Activated T-helper 1 cell treated with anti-CD3 and anti-CD28 coated beads, Interleukin-12 subunit alpha, Interleukin-12 subunit beta, Interleukin-2, Interleukin-4 antibody, amounts not matched to agents 30 ng/mL and 10 ng/mL and 1 ng/mL, durations not matched to agents 14 hours and 24 hours and 36 hours (primary cell): ENCODE measurements at places on chromosomes 4 and X. TPM values are rescaled to one million over a fixed set of nuclear protein-coding genes. Genes with fewer than 3 reads are reported as not detected.

DNA sequence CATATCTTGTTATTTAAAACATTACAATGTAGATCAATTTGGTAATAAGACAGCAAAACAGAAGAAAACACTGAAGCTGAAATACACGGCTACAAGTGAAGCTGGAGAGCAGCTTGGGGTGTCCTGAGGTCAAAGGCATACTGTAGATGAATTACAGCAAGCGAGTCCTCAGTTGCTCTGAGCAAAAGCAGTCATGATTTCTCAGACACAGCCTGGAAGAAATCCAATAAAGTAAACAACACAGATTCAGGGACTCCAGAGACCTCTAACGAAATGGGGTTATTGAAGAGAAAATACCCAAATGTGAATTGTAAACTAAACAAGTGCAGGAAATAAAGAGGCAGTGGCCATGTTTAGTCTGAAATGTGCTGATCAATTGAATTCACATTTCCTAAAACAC lies 324.4 kb downstream of the CAMK2D start:
- no peak overlapping the region for H3K27ac ChIP-seq
- H3K36me3 ChIP-seq = no peaks in the 10 kb centered on the region
- H3K27me3 ChIP-seq = peaks cover 6% of the 10 kb centered on the region
- DNase-seq = no peak

Gene IL21
- total RNA-seq = 136 and 138 TPM in 2 replicates

Gene NHSL2
- 0.10 and 0.36 TPM in 2 replicates for total RNA-seq

Gene FAM9B
- not detected in 2 replicates for total RNA-seq

- H3K4me3 ChIP-seq = no peak overlapping the region
- H3K4me1 ChIP-seq = no peaks in the 10 kb centered on the region
Observed at GRCh38 chr4:181760560-181760959, 482.6 kb upstream of the TENM3 start.

DNA sequence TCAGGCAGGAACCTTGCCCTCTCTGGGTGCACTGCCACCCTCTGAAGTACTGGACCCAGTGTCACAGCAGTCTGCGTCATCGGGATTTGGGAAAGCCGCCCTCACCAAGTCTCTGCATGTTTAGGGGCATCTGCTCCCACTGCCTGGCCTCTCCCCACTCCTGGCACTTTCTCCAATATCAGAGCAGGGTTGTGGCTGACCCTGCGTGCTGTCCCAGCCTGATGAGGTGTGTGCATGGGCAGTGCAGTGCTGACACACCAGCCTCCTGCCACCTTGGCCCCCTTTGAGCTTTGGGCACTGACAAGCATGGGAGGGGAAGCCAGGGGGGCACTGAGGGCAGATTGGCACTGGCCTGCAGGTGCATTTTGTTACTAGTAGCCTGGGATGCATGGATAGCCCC lies 652.5 kb downstream of the GABRG1 start:
- no peaks in the 10 kb centered on the region for H3K27me3 ChIP-seq
- no peak overlapping the region for H3K27ac ChIP-seq
- H3K36me3 ChIP-seq = no peaks in the 10 kb centered on the region
- DNase-seq = no peak

Gene CACNA1F
- 0.05 and 0.13 TPM in 2 replicates for total RNA-seq

DNA sequence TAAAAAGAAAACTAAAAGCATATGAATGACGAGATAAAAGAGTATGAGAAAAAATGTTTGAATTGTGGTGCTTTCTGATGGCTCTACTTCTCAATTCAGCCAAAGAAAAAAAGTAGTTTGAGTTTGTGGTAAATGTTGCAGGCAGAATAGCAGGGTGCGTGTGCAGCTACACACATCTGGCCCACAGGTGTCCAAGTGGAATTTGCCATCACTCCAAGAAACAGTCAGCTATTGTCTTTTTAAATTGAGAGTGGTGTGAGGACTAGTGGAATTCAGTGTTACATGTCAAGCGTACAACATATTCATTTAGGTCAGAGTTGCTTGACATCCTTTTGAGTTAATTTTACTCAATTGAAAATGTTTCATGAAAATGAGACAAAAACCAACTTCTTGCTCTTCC lies 424.8 kb upstream of the MAD2L1 start:
- H3K27ac ChIP-seq = no peak overlapping the region
- no peaks in the 10 kb centered on the region for H3K36me3 ChIP-seq
- DNase-seq = no peak
- H3K4me1 ChIP-seq = no peaks in the 10 kb centered on the region
- no peak overlapping the region for H3K4me3 ChIP-seq

DNA sequence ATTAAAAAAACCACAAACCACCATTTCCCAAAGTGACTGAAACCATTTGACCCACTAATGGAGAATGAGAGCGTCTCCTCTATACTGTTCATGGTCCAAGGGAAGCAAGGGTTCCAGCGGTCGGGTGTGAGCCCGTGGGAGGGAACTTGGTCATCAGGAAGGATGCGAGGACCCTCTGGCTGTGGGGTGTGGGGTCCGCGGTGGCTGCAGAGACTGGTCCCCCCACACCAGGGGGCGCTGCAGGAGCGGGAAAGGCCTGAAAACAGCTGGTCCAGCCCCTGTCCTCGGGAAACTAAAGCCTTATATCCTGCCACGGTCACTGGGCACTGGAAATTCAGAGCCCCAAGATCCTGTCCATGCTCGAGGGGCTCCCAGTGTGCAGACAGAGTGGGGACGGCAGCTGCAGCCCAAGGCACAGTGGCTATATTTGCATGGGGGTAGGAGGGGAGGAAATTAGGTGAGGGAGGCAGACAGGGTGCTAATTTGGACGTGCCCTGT lies 4.3 kb downstream of the BLOC1S4 start:
- H3K4me1 ChIP-seq = peaks cover 22% of the 10 kb centered on the region
- peaks cover 11% of the 10 kb centered on the region for H3K36me3 ChIP-seq
- no peak overlapping the region for H3K4me3 ChIP-seq

GRCh38 chr4:6206771-6207290 lies 6.5 kb upstream of the JAKMIP1 start:
- H3K27me3 ChIP-seq = peaks cover 22% of the 10 kb centered on the region
- H3K4me3 ChIP-seq = no peak overlapping the region
- no peak for DNase-seq
- H3K4me1 ChIP-seq = no peaks in the 10 kb centered on the region
- no peaks in the 10 kb centered on the region for H3K36me3 ChIP-seq

- no peaks in the 10 kb centered on the region for H3K36me3 ChIP-seq
- no peaks in the 10 kb centered on the region for H3K4me1 ChIP-seq
- peaks cover 2% of the 10 kb centered on the region for H3K27me3 ChIP-seq
- no peak overlapping the region for H3K27ac ChIP-seq
- no peak for DNase-seq
- H3K4me3 ChIP-seq = no peak overlapping the region
Observed at GRCh38 chr4:56733352-56733751, 52.3 kb upstream of the HOPX start.

Gene UGT2B10
- not detected in 2 replicates for total RNA-seq

Gene RRH
- total RNA-seq = 0.13 TPM in 1 of 2 replicates, not detected in the other

Gene SLC4A4
- 0.08 and 0.15 TPM in 2 replicates for total RNA-seq

Gene LDB2
- total RNA-seq = not detected in 2 replicates

- no peak overlapping the region for H3K4me3 ChIP-seq
- DNase-seq = no peak
- no peaks in the 10 kb centered on the region for H3K27me3 ChIP-seq
- peaks cover 8% of the 10 kb centered on the region for H3K4me1 ChIP-seq
- H3K36me3 ChIP-seq = peaks cover 23% of the 10 kb centered on the region
Observed at GRCh38 chr4:40099010-40099409, 42.4 kb downstream of the N4BP2 start.

- peaks cover 2% of the 10 kb centered on the region for H3K27me3 ChIP-seq
- H3K4me3 ChIP-seq = no peak overlapping the region
- peaks cover 18% of the 10 kb centered on the region for H3K4me1 ChIP-seq
Observed at GRCh38 chrX:154991039-154991438, 31.5 kb downstream of the F8 start.

Gene NAP1L2
- total RNA-seq = 1.7 and 1.8 TPM in 2 replicates

DNA sequence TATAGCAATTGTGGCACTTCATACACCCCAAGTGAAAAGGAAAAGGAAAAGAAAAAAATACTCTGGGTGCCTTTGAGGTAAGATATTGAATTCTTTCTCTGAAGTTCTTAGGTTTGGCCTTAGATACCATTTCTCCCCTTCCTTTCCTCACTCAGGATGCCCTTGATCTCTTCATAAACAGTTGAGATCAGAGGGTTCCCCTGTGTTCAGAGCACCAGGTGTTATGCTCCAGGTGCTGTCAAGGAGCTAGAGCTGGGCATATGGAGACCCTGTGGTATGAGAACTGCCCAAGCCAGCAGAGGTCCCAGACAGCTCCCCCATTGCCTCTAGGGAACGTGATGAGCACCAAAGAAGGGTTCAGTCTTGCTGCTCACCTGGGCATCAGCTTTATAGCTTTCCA lies 17.1 kb upstream of the CD40LG start:
- peak overlapping the region; percentile 91 for H3K27ac ChIP-seq
- H3K36me3 ChIP-seq = no peaks in the 10 kb centered on the region
- no peaks in the 10 kb centered on the region for H3K27me3 ChIP-seq
- DNase-seq = no peak
- H3K4me1 ChIP-seq = peaks cover 88% of the 10 kb centered on the region
- no peak overlapping the region for H3K4me3 ChIP-seq

DNA sequence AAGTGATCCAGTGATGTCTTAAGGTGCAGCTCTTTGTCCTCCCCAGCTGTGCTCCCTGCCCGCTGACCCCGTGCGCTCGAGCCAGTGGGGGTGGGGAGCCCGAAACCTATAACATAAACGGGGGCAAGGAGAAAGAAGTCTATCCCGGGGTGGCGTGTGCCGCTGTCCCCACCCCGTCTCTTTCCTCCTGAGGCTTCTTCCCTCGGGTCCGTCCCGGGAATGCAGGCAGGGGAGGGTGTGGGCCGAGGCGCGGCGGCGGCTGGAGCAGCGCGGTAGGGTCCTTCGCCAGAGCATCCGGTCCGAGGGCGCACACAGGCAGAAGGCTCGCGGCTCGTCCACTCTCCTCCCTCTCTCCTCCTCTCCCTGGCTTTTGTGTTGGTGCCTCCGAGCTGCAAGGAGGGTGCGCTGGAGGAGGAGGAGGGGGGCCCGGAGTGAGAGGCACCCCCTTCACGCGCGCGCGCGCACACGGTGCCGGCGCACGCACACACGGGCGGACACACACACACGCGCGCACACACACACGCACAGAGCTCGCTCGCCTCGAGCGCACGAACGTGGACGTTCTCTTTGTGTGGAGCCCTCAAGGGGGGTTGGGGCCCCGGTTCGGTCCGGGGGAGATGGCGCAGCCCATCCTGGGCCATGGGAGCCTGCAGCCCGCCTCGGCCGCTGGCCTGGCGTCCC lies at the start of gene RAB33A:
TSS of gene RAB33A (plus strand) at position 517 of the 681 bp plus-strand sequence. CDS start at position 618, 101 bp downstream.
- H3K27me3 ChIP-seq = no peaks in the 10 kb centered on the region
- peak within 1 kb of the TSS; percentile 91 for H3K27ac ChIP-seq
- peaks cover 43% of the 10 kb centered on the region for H3K4me1 ChIP-seq
- H3K4me3 ChIP-seq = peak within 1 kb of the TSS; percentile 94

GRCh38 chr4:154591890-154592289 lies 1.3 kb upstream of the FGA start:
- no peak overlapping the region for H3K4me3 ChIP-seq
- no peaks in the 10 kb centered on the region for H3K27me3 ChIP-seq
- H3K36me3 ChIP-seq = no peaks in the 10 kb centered on the region
- no peak overlapping the region for H3K27ac ChIP-seq
- no peak for DNase-seq

- peaks cover 4% of the 10 kb centered on the region for H3K27me3 ChIP-seq
- no peak overlapping the region for H3K4me3 ChIP-seq
- DNase-seq = no peak
- no peak overlapping the region for H3K27ac ChIP-seq
- H3K4me1 ChIP-seq = no peaks in the 10 kb centered on the region
Observed at GRCh38 chr4:142961866-142962265, 115.8 kb upstream of the INPP4B start.

GRCh38 chrX:116009346-116009745 lies 161.2 kb upstream of the AGTR2 start:
- no peaks in the 10 kb centered on the region for H3K36me3 ChIP-seq
- H3K27ac ChIP-seq = no peak overlapping the region
- H3K4me3 ChIP-seq = no peak overlapping the region

Gene NLGN3
- total RNA-seq = 1.1 and 1.6 TPM in 2 replicates

GRCh38 chr4:6781561-6781960 lies 966 bp upstream of the KIAA0232 start:
- H3K4me1 ChIP-seq = peaks cover 61% of the 10 kb centered on the region
- H3K4me3 ChIP-seq = peak overlapping the region; percentile 82

DNA sequence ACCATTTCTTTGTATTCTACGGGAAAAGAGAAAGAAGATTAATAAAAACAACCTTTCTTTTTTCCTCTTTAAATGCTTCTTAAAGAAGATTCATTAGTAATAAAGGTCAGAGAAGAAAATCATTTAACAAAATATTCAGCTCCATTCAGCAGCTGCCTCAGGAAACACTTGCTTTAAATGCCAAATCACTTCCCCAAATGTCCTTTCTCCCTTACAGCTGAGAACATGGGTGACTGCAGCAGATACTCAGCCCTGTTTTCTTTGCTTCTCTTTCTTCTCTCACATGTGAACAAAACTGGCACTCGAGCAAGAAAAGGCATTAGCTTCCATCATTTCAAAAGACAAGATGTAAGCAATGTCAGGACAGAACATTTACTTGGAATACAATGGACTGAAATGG lies 120.2 kb downstream of the INPP4B start:
- no peaks in the 10 kb centered on the region for H3K4me1 ChIP-seq
- no peak for DNase-seq
- no peak overlapping the region for H3K4me3 ChIP-seq

DNA sequence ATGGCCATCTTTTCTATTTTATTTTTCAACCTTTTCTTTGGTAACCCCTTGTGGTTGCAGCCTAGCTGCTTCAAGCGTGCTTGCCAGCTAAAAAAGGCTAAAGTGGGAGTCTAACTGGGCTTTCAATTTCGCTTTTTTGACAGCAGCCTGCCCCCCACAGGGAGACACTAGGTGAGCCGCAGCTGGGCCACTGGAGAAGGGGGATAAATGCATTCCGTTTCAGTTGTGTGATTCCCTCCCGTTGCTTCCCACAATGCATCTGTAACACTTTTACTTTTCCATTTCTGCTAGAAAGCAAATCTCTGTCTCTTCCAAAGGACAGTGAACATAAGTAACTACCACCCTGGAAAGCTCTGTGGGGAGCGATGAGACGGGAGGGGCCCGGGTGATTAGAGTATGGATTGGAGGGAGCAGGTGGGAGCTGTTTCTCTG lies 86.3 kb upstream of the RAPGEF2 start:
- H3K27me3 ChIP-seq = peaks cover 6% of the 10 kb centered on the region
- no peaks in the 10 kb centered on the region for H3K4me1 ChIP-seq

DNA sequence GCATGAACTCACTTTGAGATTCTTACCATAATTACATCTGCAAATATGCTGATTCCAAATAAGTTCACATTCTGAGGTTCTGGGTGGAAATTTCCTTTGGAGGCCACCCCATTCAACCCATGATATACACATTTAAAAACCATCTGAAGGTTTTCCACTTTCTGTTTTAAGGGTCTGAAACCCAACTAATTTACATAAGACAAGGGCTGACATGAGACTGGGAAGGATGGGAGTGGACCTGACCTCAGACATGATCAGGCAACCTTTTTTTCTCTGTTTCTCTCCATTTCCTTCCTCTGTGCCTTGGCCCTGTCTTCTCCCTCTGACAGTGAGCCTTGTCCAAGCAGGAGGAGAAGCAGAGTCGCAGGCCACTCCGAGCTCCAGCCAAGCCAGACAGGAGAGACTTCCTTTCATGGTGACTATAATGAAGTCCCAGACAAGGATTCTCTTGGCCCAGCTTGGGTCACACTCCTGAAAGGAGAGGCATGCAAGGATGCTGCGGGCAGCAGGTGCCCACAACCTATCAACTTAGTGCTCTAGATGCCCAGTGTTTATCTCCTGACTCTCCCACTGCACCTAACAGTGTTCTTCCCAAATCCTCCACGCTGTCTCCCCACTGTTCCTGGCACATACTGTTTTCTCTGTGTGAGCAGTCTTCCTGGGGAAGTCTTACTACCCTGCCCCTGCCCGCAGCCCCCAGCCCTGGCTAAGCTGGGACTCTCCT lies 39.9 kb downstream of the MSX1 start:
- H3K27ac ChIP-seq = no peak overlapping the region
- no peaks in the 10 kb centered on the region for H3K36me3 ChIP-seq
- no peak for DNase-seq
- H3K27me3 ChIP-seq = no peaks in the 10 kb centered on the region
- no peak overlapping the region for H3K4me3 ChIP-seq

Gene LRAT
- not detected in 2 replicates for total RNA-seq

Gene DCAF4L1
- total RNA-seq = 0.20 and 0.31 TPM in 2 replicates
